ENCODE measurements at places on chromosomes 13 and 19. TPM values are rescaled to one million over a fixed set of nuclear protein-coding genes. Genes with fewer than 3 reads are reported as not detected.
A peak's percentile ranks its signal among the peaks of the same experiment; 100 is the strongest.

MISP3 gene
- 87.9 TPM for total RNA-seq

DNA sequence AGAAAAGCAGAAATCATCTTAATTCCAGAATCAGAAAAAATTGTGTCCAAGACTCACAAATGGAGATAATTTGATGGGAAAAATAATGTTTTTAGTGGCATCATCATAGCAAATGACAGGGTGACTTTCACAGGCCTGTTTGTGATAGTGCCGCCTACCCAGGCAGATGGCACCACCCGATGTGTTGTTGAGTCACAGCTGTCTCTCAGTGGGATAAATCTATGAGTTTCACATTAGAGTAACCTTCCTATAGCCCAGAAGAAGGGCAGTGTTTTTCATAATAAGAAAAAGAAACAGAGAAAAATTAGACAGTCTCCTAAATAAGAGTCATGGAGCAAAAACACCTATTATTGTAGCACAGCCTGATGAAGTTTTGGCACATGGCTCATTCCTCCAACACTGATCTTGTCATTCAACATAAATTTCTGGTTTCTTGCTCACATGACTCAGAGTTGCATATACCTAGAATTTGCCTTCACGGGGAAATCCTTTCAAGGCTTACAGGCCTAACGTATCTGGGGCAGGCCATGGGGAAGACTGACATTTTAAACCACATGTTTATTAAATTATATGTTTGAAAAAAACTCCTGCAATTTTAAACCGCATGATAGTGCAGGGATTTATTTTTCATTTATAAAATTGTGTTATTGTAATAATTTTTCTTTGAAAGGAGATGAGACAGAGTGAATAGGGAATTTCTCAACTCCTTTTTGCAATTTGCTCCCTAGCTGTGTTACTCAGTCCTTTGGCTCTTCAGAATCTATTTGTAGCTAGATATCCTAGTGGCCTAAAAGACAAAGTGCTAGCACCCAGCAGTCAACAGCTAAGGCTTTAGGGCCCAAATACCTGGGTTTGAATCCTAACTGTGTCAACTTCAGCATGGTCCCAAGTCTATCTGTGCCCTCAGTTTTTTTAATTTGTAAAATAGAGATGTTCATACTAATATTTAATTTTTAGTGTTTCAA lies 393.7 kb downstream of the NDFIP2 start:
- H3K4me3 ChIP-seq: no peak overlapping the region
- DNase-seq: no peak
- H3K27ac ChIP-seq: no peak overlapping the region
- no peaks in the 10 kb centered on the region for H3K36me3 ChIP-seq
- no peaks in the 10 kb centered on the region for H3K27me3 ChIP-seq

CYP4F2 gene
- not detected for total RNA-seq

GRCh38 chr13:101838323-101838722 lies 385.8 kb downstream of the ITGBL1 start:
- H3K27ac ChIP-seq: no peak overlapping the region
- H3K4me1 ChIP-seq: no peaks in the 10 kb centered on the region
- DNase-seq: no peak
- no peak overlapping the region for H3K4me3 ChIP-seq
- H3K36me3 ChIP-seq: no peaks in the 10 kb centered on the region
- H3K27me3 ChIP-seq: no peaks in the 10 kb centered on the region

DNA sequence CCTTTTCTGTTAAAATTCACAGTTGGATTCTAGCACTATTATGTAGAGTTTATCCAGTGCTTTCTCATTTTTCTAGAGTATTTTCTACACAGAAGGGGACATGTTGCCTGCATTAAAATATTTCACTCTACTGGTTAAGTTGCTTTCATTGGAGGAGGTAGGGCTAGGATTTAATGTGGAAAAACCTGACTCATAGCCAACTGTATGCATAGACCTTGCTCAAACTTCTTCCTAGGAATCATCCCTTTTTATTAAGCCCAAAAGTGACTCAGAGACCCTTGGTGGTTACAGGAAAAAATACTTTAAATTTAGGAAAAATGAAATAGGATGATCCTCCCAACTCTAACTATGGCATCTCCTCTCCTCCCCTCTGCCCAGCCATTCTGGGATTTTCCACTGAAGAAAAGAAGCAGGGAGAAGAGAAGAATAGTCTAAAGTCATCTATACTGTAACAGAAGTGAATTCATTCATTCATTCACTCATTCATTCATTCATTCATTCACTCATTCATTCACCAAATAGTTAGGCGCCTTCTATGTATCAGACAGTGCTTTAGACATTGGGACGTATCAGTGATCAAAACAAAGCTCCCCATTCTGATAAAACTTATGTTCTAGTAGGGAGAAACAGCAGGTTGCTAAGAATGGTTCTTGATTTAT lies 109.0 kb upstream of the HTR2A start:
- no peak for DNase-seq
- H3K27ac ChIP-seq: no peak overlapping the region
- H3K36me3 ChIP-seq: no peaks in the 10 kb centered on the region
- no peaks in the 10 kb centered on the region for H3K4me1 ChIP-seq
- H3K4me3 ChIP-seq: no peak overlapping the region

GRCh38 chr19:53328967-53329366 lies 4.6 kb upstream of the ZNF845 start:
- no peaks in the 10 kb centered on the region for H3K36me3 ChIP-seq
- H3K27ac ChIP-seq: no peak overlapping the region
- DNase-seq: peak; percentile 49

GRCh38 chr13:41490371-41491015 lies 33.1 kb downstream of the RGCC start:
- H3K4me3 ChIP-seq: no peak overlapping the region
- DNase-seq: no peak
- no peaks in the 10 kb centered on the region for H3K4me1 ChIP-seq
- no peak overlapping the region for H3K27ac ChIP-seq
- no peaks in the 10 kb centered on the region for H3K36me3 ChIP-seq

DNA sequence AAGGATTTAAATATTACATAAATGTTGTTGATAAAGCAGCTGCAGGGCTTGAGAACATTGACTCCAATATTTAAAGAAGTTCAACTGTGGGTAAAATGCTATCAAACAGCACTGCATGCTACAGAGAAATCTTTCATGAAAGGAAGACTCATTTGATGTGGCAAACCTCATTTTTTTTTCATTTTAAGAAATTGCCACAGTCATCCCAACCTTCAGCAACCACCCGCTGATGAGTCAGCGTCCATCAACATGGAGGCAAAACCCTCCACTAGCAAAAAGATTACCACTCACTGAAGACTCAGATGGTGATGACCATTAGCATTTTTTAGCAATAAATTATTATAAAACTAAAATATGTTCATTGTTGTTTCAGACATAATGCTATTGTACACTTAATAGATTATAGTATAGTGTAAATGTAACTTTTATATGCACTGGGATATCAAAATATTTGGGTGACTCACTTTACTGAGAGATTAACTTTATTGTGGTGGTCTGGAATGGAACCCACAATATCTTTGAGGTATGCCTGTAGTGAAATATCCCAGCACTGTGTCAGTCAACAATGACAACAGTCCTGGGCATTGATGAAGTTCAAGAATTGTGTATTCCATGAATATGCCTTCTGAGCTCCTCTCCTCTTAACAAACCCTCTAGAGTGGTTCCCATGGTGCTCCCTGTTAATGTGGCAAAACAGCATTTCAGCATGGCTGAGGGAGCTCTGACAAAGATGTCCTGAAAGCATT lies 52.4 kb upstream of the SOX21 start:
- H3K4me3 ChIP-seq: no peak overlapping the region
- H3K27ac ChIP-seq: no peak overlapping the region

DNA sequence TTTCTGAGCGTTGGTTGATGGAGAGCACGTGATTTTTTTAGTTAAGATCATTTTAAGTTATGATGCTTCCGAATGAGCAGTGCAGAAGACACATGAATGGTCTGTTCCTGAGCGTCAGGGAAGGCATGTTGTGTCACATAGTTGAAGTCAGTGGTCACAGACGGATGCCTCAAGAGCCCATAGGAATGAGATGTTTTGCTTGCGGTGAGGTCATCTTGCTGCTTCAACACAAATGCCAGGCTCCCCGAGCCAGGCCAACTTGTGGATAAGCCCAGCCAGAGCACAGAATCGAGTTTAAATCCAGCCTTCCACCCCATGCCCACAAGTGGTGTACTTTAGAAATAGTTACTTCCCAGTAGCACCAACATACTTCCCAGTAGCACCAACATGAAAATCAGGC lies 5.4 kb downstream of the UPF3A start:
- H3K27ac ChIP-seq: no peak overlapping the region
- DNase-seq: no peak
- no peaks in the 10 kb centered on the region for H3K27me3 ChIP-seq
- peaks cover 7% of the 10 kb centered on the region for H3K4me1 ChIP-seq
- no peaks in the 10 kb centered on the region for H3K36me3 ChIP-seq

- no peaks in the 10 kb centered on the region for H3K27me3 ChIP-seq
- no peak overlapping the region for H3K4me3 ChIP-seq
- peaks cover 51% of the 10 kb centered on the region for H3K36me3 ChIP-seq
- H3K4me1 ChIP-seq: peaks cover 3% of the 10 kb centered on the region
- H3K27ac ChIP-seq: no peak overlapping the region
Observed at GRCh38 chr13:27257648-27258253, 6.4 kb downstream of the RPL21 start.

GRCh38 chr13:51230477-51231105 lies 8.4 kb downstream of the FAM124A start:
- H3K27me3 ChIP-seq: no peaks in the 10 kb centered on the region
- no peak overlapping the region for H3K4me3 ChIP-seq
- peak; percentile 78 for DNase-seq
- H3K27ac ChIP-seq: no peak overlapping the region
- peaks cover 5% of the 10 kb centered on the region for H3K4me1 ChIP-seq
- H3K36me3 ChIP-seq: no peaks in the 10 kb centered on the region

- no peaks in the 10 kb centered on the region for H3K4me1 ChIP-seq
- no peaks in the 10 kb centered on the region for H3K27me3 ChIP-seq
- H3K4me3 ChIP-seq: no peak overlapping the region
- H3K27ac ChIP-seq: no peak overlapping the region
- no peak for DNase-seq
Observed at GRCh38 chr13:98794498-98794897, 42.0 kb upstream of the SLC15A1 start.

TMEM190 gene
- total RNA-seq: not detected

GRCh38 chr13:113635048-113635420 lies 23.0 kb downstream of the ATP4B start:
- H3K27ac ChIP-seq: no peak overlapping the region
- no peaks in the 10 kb centered on the region for H3K4me1 ChIP-seq
- DNase-seq: no peak
- H3K4me3 ChIP-seq: no peak overlapping the region
- H3K27me3 ChIP-seq: no peaks in the 10 kb centered on the region

DNA sequence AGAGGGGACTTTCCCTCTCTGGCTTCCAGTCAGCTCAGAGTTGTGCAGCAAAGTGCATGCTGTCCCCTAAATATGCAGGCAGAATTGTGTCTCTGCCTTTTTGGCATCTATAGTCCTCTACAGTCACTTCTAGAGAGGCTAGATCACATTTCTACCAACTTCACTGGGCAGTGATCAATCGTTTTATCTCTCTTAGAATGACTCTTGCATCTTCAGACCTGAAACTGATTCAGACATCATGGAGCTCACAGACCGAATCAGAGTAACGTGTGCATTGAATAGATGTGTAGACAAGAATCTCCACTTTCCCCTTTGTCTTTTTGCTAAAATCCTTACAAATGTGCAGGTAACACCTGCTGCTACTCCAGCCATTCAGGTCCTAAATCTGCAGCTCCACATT lies 6.2 kb downstream of the ZNF253 start:
- peaks cover 4% of the 10 kb centered on the region for H3K36me3 ChIP-seq
- no peak overlapping the region for H3K27ac ChIP-seq
- H3K4me3 ChIP-seq: no peak overlapping the region
- peaks cover 24% of the 10 kb centered on the region for H3K4me1 ChIP-seq
- H3K27me3 ChIP-seq: no peaks in the 10 kb centered on the region

GRCh38 chr13:75299913-75300862 lies 181.8 kb downstream of the TBC1D4 start:
- no peak for DNase-seq
- no peak overlapping the region for H3K4me3 ChIP-seq
- H3K27me3 ChIP-seq: no peaks in the 10 kb centered on the region
- H3K36me3 ChIP-seq: peaks cover 10% of the 10 kb centered on the region
- H3K4me1 ChIP-seq: peaks cover 49% of the 10 kb centered on the region

HPN gene
- not detected for total RNA-seq

DNA sequence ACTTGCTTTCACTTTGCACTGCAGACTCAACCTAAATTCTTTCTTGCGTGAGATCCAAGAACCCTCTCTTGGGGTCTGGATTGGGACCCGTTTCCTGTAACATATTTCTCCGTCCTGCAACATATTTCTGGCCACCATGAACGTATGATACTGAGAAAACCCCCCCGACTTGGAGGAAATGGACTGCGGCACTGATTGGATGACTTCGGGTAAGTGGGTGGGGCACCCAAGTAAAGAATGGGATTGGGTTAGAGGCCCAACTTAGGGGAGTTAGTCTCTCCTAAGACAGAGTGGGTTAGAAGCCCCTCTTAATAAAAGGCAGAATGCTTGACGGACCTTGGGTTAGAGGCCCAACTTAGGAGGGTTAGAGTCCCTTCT lies 690.4 kb downstream of the UQCRFS1 start:
- DNase-seq: no peak
- H3K36me3 ChIP-seq: no peaks in the 10 kb centered on the region
- H3K4me1 ChIP-seq: no peaks in the 10 kb centered on the region
- H3K4me3 ChIP-seq: no peak overlapping the region
- H3K27ac ChIP-seq: no peak overlapping the region

DNA sequence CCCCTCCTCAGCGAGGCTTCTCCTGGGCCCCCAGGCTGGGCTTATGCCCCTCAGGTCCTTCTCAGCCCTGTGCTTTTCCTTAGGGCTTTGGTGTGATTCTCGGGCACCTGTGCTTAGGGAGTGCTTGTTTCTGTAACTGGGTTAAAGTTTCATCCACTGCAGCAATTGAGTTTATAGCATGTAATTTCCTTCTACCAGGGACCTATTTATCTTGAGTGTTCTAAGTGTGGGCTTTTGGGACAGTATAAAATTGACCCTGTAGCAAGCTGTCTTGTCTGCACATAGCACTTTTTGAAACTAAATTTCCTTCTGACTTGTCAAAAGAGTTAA lies 47.6 kb downstream of the GATAD2A start:
- DNase-seq: no peak
- peaks cover 18% of the 10 kb centered on the region for H3K4me1 ChIP-seq
- no peaks in the 10 kb centered on the region for H3K27me3 ChIP-seq
- H3K27ac ChIP-seq: no peak overlapping the region
- no peak overlapping the region for H3K4me3 ChIP-seq

DNA sequence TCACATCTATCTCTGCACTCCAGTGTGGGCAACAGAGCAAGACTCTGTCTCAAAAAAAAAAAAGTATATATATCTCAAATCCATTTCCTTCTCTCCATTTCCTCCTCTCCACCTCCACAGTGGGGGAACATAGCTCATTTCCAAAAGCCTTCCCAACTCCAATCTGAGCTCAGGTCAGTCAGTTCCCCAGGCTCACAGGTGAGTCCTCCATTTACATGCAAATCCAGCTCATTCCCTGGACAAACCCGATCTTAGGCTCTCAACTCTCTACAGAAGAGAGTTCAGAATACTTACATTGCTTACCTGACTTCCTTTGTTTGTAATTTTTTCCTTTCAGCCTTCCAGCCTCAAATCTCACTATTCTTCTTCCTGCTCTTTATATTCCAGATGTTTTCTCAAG lies 518.3 kb downstream of the GPC6 start:
- no peaks in the 10 kb centered on the region for H3K36me3 ChIP-seq
- H3K4me3 ChIP-seq: no peak overlapping the region
- no peak for DNase-seq
- H3K27ac ChIP-seq: no peak overlapping the region
- H3K27me3 ChIP-seq: no peaks in the 10 kb centered on the region

GRCh38 chr19:47280183-47280797 lies 5.6 kb downstream of the INAFM1 start:
- DNase-seq: peak; percentile 61
- H3K27me3 ChIP-seq: no peaks in the 10 kb centered on the region
- peaks cover 11% of the 10 kb centered on the region for H3K4me1 ChIP-seq
